ENCODE measurements at places on chromosomes 4 and X.

- no peak for DNase-seq
Measured at GRCh38 chr4:77911842-77912450, 49.3 kb downstream of the MRPL1 start.

DNA sequence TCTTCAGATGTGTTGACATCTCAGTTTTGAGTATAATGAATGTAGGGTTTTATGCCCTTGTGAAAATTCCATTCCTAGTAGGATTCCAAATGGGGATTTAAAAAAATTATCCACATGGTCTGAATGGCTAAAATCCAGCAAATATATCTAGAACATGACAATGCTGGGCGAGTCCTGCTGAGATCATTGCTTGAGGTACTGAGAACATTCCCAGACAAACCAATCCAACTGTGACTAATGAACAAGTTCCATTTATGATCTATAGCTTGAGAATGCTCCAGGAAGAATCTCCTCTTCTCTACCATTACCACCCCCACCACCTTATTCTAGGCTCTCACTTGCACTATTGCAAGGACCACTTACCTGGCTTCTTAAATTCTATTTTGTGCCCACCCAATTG is 77.2 kb upstream of the IL1RAPL2 start:
- DNase-seq = no peak

GRCh38 chr4:41696763-41697162 is 51.8 kb downstream of the PHOX2B start:
- no peak for DNase-seq

GRCh38 chr4:20359692-20360091 is 108.0 kb downstream of the SLIT2 start:
- DNase-seq = no peak

DNA sequence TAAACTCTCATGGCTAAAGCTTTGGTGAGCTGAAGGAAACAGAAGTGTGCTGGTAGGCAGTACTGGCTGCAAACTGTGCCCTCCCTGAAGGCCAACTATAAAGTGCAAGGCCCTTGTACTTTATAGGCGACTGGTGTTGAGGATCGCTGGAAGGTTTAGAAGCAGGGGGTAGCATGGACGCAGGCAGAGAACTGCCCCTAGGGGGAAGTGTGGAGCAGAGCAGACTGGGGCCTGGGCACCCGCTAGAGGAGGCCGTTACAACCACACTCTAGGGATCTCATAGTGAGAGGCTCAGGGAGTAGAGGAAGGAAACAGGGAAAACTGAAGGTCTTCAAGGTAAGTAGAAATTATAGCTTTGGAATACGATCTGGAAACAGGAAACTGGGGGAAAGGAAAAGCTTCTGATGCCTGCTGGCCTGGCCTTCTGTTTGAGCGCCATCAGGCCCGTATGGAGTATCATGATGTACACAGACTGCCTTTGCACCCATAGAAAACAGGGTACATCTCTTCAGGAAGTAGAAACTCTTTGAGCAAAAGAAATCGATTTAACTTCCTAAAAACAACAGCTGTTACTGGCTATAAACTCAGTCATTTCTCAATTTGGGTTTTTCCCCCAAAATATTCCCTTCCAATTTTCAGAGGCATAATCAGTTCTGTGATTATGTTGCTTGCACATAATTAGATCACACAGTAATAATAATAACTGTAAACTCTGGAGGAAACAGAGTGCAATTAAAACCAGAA is 23.9 kb upstream of the TMSB4X start:
- peak; percentile 59 for DNase-seq

DNA sequence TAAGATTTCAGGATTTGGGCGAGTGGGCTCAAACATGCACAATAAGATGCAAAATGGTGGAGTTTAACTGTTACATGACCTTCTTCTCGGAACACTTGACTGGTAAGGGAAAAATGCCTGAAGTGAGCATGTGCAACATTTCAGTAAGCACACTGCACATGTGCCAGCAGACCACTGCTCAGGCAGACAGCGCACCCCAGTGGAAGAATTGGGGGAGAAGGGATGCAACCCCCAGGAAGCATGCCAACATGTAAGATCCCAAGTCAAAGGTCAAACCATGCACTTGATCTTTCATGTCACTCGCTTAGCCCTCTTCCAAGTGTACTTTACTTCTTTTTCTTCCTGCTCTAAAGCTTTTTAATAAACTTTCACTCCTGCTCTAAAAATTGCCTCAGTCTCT is 256.3 kb downstream of the CENPC start:
- DNase-seq = peak; percentile 12

DNA sequence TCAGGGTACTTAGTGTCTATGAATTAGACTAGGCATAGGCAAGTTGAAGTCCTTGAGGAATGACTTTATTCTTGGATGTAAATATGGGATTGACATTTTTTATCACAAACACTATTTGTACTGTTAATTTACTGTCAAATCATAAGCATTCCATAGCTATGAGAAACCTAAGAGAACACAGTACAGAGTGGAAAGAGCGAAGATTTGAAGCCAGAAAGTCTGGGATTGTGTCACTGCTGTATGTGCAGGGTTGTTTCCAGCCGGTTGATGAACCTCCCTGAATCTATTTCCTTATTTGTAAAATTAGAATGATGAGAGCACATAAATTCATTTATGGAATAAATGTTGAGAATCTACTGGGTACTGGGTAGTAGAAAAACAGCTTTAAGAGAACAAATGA is 14.4 kb upstream of the KLHL5 start:
- no peak for DNase-seq

- DNase-seq = no peak
Measured at GRCh38 chr4:139815778-139816601, 150.4 kb downstream of the MGST2 start.

DNA sequence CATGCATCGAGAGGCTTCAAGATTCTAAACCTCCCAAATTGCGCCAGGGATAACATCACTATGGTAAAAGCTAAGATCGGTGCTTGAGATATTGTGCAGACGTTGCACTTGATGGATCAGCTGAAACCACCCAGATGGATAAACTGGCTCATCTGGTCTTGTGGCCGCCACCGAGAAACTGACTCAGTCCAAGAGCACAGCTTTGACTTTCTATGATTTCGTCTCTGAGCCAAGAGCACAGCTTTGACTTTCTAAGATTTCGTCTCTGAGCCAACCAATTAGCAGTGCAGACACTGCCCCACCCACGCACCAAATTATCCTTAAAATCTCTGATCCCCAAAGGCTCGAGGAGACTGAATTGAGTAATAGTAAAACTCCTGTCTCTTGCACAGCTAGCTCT is 687.2 kb downstream of the FAM133A start:
- no peak for DNase-seq

GRCh38 chrX:129361576-129361975 is 161.7 kb downstream of the SMARCA1 start:
- DNase-seq = no peak

- no peak for DNase-seq
Measured at GRCh38 chrX:151596282-151596681, 32.8 kb downstream of the PASD1 start.

DNA sequence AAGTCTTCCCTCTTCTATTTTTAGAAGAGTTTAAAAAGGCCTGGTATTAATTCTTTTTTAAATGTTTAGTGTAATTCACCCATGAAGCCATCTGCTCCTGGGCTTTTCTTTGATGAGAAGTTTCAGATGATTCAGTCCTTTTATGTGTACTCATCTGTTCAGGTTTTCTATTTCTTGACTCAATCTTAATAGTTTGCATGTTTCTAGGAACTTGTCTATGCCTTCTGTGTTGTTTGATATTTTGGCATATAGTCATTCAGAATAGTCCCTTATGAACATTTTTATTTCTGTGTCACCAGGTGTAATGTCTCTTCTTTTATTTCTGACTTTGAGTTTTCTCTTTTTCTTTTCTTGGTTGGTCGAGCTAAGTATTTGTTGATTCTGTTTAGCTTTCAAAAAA is 20.2 kb upstream of the IL2 start:
- no peak for DNase-seq
